ENCODE measurements at places on chromosomes 4 and X.

DNA sequence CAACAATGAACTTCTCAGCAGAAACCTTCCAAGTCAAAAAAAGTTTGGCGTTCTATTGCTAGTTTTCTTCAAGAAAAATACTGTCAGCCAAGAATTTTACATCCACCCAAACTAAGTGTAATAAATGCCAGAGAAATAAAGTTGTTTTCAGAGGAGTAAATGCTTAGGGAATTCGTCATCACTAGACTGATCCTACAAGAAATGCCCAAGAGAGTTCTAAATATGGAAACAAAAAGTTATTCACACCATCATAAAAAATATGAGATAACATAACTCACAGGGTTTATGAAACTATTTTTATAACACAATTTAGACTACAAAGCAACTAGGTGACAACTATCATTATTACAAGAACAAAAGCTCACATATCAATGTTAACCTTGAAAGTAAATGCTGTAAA lies 259.5 kb upstream of the GABRA2 start:
- DNase-seq, result no peak

GRCh38 chr4:138938366-138938690 lies 77.3 kb upstream of the NOCT start:
- DNase-seq, result no peak

DNA sequence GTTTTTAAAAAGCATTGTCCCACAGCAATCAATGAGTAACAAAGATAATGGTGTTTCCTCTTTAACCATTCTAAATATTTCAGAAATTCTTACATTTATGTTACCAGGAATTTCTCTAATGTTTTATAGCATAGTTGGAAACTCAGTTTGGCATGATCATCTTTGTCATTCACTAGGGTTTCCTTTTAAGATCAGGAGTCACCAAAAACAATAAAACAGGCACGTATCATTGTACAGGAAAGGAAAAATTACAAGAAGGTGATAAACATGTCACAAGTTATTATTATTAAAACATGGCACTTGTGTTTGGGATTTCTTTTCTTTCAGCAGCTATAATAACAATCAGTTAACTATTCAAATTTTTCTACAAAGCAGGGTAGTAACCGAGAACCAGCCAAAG lies 84.0 kb downstream of the SLC10A7 start:
- DNase-seq, result no peak

GRCh38 chr4:145552181-145552822 lies 66.9 kb upstream of the MMAA start:
- DNase-seq, result no peak

- DNase-seq, result no peak
Observed at GRCh38 chr4:38314663-38315062, 349.3 kb upstream of the KLF3 start.

GRCh38 chrX:70001269-70001668 lies 48.5 kb downstream of the AWAT2 start:
- no peak for DNase-seq

DNA sequence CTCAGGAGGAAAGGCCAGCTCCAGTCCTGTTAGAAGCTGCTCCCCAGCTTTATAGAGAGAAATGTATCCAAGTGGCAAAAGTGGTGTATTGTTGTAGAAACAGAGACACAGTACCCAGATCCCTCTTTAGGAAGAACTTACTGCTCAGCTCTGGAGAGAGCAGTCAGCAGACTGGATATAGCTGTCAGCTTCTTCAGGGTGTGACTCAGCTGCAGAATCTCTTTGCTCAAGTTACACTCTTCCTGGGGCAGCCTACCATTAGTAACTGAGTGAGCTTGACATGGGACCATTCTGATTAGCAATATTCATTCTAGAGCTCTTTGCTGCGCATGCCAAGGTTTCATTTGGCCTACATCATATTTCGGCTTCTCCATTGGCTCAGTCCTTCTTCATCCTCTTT lies 40.5 kb downstream of the ATP1B4 start:
- no peak for DNase-seq

- DNase-seq, result no peak
Observed at GRCh38 chr4:22299678-22300077, 216.2 kb downstream of the ADGRA3 start.

GRCh38 chr4:174697202-174697601 lies 131.8 kb downstream of the GLRA3 start:
- no peak for DNase-seq

GRCh38 chr4:26866203-26866602 lies 5.6 kb downstream of the STIM2 start:
- DNase-seq, result no peak

Measured in CD4-positive, CD25-positive, alpha-beta regulatory T cell (primary cell).